ENCODE measurements at places on chromosomes 4 and X. TPM values are rescaled to one million over a fixed set of nuclear protein-coding genes. Genes with fewer than 3 reads are reported as not detected.

DNA sequence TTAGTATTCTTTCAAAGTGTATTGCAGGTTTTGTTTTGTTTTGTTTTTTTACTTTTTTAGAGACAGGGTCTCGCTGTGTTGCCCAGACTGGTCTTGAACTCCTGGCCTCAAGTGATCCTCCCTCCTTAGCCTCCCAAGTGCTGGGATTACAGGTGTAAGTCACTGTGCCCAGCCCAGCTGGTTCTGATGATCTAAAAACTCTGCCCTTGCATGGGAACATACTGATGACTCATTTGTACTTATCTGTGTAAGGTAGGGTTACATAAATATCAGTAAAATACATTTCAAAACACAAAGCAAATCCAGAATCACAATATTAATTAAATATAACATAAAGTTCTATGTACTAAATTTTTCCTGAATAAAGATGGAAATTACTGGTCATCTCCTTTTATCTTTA, 7.4 kb upstream of the SLC9B1 start:
- no peak for DNase-seq

GRCh38 chrX:17629519-17629918, 107.8 kb upstream of the SCML1 start:
- no peak for DNase-seq

DNA sequence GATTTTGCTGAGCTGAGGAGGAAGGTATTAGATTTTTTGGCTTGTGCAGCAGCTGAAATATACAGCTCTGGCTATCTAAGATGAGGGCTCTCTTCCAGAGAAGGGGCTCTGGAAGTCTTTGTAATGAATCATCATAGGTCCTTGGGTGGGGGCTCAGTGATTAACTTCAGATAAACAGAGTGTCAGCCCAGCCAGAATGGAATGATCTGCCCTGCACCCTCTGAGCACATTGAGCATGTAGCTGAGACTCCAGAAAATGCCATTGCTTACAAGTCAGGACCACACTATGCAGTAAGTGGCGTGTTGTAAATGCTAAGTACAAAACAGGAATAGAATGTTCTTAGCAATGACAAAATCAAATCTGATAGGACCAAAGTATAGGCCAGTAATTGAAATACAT, 836.0 kb downstream of the PDHA2 start:
- no peak for DNase-seq

GRCh38 chr4:12118651-12119213, 690.0 kb upstream of the HS3ST1 start:
- DNase-seq: peak; percentile 20

The ARHGAP4 gene
- 2.8 TPM for total RNA-seq
